ENCODE measurements at places on chromosomes 2 and 18. TPM values are rescaled to one million over a fixed set of nuclear protein-coding genes. Genes with fewer than 3 reads are reported as not detected.

DNA sequence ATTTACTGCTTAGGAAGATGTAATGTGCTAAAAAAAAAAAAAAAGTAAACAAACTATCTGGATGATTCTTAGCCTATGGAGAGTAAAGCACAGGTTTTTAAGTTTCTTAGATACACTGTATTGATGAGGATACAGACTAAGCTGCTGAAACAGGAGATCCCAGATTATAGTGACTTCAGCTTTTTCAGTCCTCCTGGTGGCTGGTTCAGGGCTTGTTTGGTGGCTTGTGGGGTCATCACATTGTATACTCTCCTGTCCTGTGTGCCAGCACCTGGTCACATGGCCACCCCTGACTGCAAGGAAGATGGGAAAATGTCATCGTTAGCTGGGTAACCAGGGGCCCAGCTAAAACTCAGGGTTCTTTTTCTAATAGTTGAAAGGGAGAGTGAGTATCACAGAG is 31.4 kb downstream of the RAB31 start:
- DNase-seq: no peak

GRCh38 chr2:190477661-190478454 is 56.7 kb downstream of the NEMP2 start:
- DNase-seq: peak; percentile 11

- no peak for DNase-seq
These were observed 537.5 kb downstream of the MBD2 start for GRCh38 chr18:53686965-53687364.

- no peak for DNase-seq
These were observed 225.7 kb upstream of the FOSL2 start for GRCh38 chr2:28166956-28167355.

Gene MYCN
- total RNA-seq: 94.3 TPM

Measured in hematopoietic multipotent progenitor cell (in vitro differentiated cells).